A549 treated with CORT108297 at 1 μM for 4 hours (cell line): ENCODE measurements at places on chromosomes 7 and 10. TPM values are rescaled to one million over a fixed set of nuclear protein-coding genes. Genes with fewer than 3 reads are reported as not detected.

Gene ATRNL1
- 0.14 to 0.30 TPM (median 0.22 TPM) in 5 replicates for total RNA-seq

Gene CACNA2D1
- 5.7 to 8.8 TPM (median 7.9 TPM) in 5 replicates for total RNA-seq

Gene ANXA8
- total RNA-seq = 28.8 to 40.9 TPM (median 33.6 TPM) in 5 replicates

Gene RAB11FIP2
- total RNA-seq = 6.2 to 8.6 TPM (median 7.7 TPM) in 5 replicates

Gene C7orf57
- total RNA-seq = 0.14 to 0.57 TPM (median 0.21 TPM) in 5 replicates

Gene ASAH2
- total RNA-seq = 0.87 to 4.2 TPM (median 2.7 TPM) in 5 replicates

Gene ZC3HAV1L
- total RNA-seq = 4.3 to 8.1 TPM (median 6.6 TPM) in 5 replicates

Gene SLC18A3
- total RNA-seq = not detected in 5 replicates

Gene CSGALNACT2
- total RNA-seq = 12.4 to 17.6 TPM (median 14.0 TPM) in 5 replicates

Gene PNLIPRP2
- total RNA-seq = 0.11 TPM in 1 of 5 replicates, not detected in the others

Gene PLAC9
- 0.15 TPM in 1 of 5 replicates, not detected in the others for total RNA-seq

Gene ZNF425
- total RNA-seq = 0.97 to 1.5 TPM (median 0.98 TPM) in 5 replicates

Gene MSMB
- not detected in 5 replicates for total RNA-seq

Gene TUBAL3
- total RNA-seq = 0.23 to 0.57 TPM (median 0.39 TPM) in 5 replicates

Gene ADARB2
- not detected in 5 replicates for total RNA-seq

Gene SPDYE11
- not detected in 5 replicates for total RNA-seq

Gene PDE1C
- 3.7 to 5.6 TPM (median 4.9 TPM) in 5 replicates for total RNA-seq

Gene ACTR1A
- total RNA-seq = 84.4 to 101 TPM (median 91.9 TPM) in 5 replicates

Gene MALRD1
- total RNA-seq = not detected in 5 replicates

Gene STAG3
- total RNA-seq = 0.18 to 0.23 TPM (median 0.22 TPM) in 5 replicates

Gene JAKMIP3
- total RNA-seq = 1.4 to 1.8 TPM (median 1.7 TPM) in 5 replicates

Gene ANKRD30A
- 0.52 to 0.94 TPM (median 0.72 TPM) in 5 replicates for total RNA-seq

Gene UBTD1
- 14.9 to 21.2 TPM (median 19.4 TPM) in 5 replicates for total RNA-seq

Gene MCU
- total RNA-seq = 30.3 to 40.5 TPM (median 35.7 TPM) in 5 replicates

Gene AGAP6
- total RNA-seq = 7.7 to 10.0 TPM (median 9.3 TPM) in 5 replicates

Gene GPR85
- not detected in 5 replicates for total RNA-seq

Gene TMUB1
- total RNA-seq = 36.3 to 61.2 TPM (median 59.4 TPM) in 5 replicates

Gene THSD7A
- 1.5 to 2.6 TPM (median 2.3 TPM) in 5 replicates for total RNA-seq

Gene SFRP4
- total RNA-seq = 3.3 to 4.1 TPM (median 3.7 TPM) in 5 replicates

Gene INA
- total RNA-seq = 22.8 to 31.4 TPM (median 25.0 TPM) in 5 replicates

Gene TUBB8
- total RNA-seq = 0.03 to 0.12 TPM (median 0.07 TPM) in 3 of 5 replicates, not detected in the others

Gene SGPL1
- total RNA-seq = 25.5 to 33.9 TPM (median 28.8 TPM) in 5 replicates

Gene TMEM229A
- total RNA-seq = not detected in 5 replicates

Gene SDK1
- total RNA-seq = 0.27 to 0.53 TPM (median 0.42 TPM) in 5 replicates

Gene CLIP2
- total RNA-seq = 16.8 to 23.4 TPM (median 19.9 TPM) in 5 replicates

Gene MDFIC
- 17.2 to 26.0 TPM (median 23.7 TPM) in 5 replicates for total RNA-seq

Gene CALML5
- not detected in 5 replicates for total RNA-seq

Gene PLXNA4
- 0.97 to 1.9 TPM (median 1.4 TPM) in 5 replicates for total RNA-seq

Gene SH2B2
- total RNA-seq = 2.6 to 4.2 TPM (median 3.6 TPM) in 5 replicates

Gene TAS2R16
- total RNA-seq = not detected in 5 replicates

Gene CUTC
- 31.2 to 37.2 TPM (median 36.9 TPM) in 5 replicates for total RNA-seq

Gene TSPAN12
- total RNA-seq = 0.46 to 1.0 TPM (median 0.67 TPM) in 5 replicates

Gene MCM10
- total RNA-seq = 21.6 to 28.6 TPM (median 24.1 TPM) in 5 replicates

Gene EPO
- total RNA-seq = not detected in 5 replicates

Gene EGR2
- 0.27 to 0.53 TPM (median 0.38 TPM) in 5 replicates for total RNA-seq
